Stimulated activated CD8-positive, alpha-beta memory T cell treated with anti-CD3 and anti-CD28 coated beads, Interleukin-15, amount 100 ng/mL, for 24 hours (primary cell): ENCODE measurements at places on chromosomes 11 and 22.

GRCh38 chr22:43520632-43521039 is 108.8 kb downstream of the MPPED1 start:
- no peak for DNase-seq

DNA sequence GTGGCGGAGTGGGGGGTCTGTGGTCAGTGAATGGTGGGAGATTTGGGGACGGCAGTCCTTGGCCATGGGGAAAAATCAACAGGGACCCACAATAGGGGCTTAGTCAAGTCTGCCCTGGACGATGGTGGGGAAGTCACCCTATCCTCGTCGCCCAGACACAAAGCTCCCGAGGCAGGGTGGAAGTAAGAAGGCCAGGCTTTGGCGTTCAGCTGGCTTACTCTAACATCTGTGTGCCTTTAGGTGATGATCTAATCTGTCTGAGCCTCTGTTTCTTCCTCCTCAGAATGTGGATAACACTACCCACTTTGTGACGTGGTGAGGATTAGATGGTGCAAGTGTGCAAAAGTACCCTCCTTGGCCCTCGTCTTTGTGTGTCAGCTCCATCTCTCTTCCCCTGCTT is 192.2 kb downstream of the ST3GAL4 start:
- no peak for DNase-seq

GRCh38 chr11:27209562-27210005 is 153.4 kb downstream of the CCDC34 start:
- no peak for DNase-seq

GRCh38 chr11:130445788-130446187 is 2.7 kb upstream of the ADAMTS15 start:
- DNase-seq: no peak

GRCh38 chr22:22746963-22747933 is 102.8 kb downstream of the GGTLC2 start:
- DNase-seq: no peak

DNA sequence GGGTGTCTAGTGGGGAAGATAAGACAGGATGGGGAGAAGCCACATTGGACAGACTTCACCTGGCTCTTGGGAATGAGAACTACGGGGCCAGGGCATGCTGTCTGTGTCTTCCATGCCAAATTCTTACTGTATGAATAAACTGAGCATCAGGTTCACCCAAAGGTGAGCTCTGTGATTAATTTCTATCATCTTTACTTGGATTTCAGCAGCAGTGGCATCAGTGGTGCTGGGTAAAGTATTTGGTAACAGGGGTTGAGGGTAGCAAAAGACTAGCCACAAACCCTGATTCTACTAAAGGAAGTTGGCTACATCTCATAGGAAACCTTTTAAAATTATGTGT is 38.8 kb downstream of the IRAG1 start:
- no peak for DNase-seq

DNA sequence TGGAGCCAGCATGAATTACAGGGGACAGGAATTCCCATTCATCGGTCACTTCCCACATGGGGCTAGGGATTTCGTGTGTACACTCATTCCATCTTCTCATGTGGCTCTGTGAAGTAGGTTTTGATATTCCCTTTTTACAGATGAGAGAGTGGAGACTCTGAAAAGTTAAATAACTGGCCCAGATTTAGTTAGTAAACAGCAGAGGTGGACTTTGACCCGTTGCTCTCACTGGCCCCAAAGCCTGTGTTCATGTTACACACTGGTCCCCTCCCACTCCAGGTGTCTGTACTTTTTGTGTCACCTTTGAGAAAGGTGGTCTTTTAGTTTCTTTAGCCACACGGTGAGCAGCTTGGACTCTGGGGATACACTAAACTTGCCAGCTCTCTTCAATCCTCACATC is 108.5 kb downstream of the MICAL2 start:
- DNase-seq: no peak

- DNase-seq: no peak
Observed at GRCh38 chr11:126308271-126308671, 4.4 kb downstream of the DCPS start.

DNA sequence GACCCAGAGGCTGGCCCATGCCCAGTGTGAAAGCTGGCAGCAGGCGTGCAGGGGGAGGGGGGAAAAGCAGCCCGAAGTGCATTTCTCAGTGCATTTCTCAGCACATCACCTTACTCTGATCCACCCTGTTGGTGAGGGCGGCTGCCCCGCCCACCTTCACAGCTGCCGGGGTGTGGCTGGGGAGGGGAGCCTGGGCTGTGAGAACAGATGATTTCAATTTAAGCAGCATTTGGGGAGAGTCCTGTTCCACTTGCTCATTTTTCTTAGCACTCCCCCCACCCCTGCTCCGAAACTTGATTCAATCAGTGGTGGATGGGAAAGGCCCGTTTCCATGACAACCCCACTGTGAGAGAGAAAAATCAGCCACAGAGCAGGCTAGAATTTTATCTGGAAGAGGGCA is 84.8 kb downstream of the SNX19 start:
- no peak for DNase-seq

DNA sequence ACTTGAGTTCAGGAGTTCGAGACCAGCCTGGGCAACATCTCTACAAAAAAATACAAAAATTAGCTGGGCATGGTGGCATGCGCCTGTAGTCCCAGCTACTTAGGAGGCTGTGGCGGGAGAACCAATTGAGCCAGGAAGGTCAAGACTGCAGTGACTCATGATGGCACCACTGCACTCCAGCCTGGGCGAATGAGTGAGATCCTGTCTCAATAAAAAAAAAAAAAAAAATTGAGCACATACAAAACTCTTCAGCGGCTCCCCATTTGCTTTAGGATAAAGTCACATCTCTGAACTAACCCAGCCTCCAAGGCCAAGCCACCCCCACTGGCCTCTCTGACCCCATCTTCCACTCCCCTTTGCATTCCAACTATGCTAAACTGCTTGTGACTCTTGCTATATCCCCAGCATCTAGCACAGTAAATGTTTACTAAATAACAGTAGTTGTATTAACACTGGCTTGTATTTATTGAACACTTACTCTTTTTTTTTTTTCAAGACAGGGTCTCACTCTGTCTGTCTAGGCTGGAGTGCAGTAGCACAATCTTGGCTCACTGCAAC is 28.9 kb downstream of the CREB3L1 start:
- DNase-seq: no peak

GRCh38 chr22:40911772-40912171 is 39.4 kb upstream of the RBX1 start:
- DNase-seq: no peak

DNA sequence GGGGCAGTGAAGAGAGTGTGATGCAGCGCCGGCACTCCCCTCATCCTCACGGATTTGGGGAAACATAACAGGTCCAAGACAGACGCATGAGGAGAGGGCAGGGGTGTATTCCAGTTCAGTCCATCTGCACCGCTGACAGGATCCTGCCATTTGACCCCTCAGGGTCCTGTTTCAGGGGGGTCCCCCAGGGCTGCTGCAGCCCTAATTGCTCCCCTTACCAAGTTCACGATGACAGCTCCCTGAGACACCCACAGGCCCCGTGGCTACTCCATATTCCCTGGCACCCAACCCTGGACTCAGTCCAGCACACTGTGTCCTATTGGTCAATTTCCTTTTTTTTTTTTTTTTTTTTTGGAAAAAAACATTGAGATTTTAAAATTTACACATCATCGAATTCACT is 41.5 kb downstream of the SHANK2 start:
- no peak for DNase-seq

DNA sequence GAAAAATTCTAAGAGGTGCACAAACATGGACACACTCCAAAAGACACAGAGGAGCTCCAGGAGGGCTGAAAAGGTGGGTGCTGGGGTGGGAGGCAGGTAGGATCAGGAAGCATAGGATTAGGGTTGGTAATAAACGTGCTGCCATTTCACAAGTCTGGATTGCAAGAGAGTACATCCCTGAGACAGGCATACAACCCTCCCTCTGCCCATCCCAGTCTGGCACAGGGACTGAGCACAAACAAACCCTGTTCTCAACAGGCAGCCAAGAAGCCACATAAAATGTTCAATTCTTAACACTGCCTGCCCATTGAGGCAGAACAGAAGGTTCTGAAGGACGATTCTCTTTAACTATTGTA is 18.5 kb downstream of the SLC35F2 start:
- DNase-seq: no peak

DNA sequence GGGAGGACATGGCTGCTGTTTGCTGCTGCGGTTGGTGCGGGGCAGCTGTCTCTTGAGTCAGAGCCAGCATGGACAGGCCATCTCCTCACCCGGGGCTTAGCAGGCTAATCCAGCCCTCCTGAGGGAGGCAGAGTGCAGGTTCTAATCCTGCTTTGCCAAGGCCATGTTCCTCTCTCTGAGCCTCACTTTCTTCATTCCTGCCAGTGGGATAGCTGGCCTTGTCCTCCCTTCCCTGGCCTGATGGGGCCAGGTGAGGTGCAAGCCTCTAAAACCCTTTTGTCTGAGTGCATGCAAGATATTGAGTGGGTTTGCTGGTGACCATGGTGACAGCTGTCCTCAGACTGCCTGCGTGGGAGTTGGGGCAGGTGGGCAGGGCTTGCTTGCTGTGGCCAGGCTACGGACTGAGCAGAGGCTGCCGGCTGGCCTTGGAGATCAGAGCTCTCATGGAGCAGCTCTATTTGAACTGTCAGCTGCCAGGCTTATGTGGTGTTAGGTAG is 3.6 kb downstream of the USP35 start:
- no peak for DNase-seq

DNA sequence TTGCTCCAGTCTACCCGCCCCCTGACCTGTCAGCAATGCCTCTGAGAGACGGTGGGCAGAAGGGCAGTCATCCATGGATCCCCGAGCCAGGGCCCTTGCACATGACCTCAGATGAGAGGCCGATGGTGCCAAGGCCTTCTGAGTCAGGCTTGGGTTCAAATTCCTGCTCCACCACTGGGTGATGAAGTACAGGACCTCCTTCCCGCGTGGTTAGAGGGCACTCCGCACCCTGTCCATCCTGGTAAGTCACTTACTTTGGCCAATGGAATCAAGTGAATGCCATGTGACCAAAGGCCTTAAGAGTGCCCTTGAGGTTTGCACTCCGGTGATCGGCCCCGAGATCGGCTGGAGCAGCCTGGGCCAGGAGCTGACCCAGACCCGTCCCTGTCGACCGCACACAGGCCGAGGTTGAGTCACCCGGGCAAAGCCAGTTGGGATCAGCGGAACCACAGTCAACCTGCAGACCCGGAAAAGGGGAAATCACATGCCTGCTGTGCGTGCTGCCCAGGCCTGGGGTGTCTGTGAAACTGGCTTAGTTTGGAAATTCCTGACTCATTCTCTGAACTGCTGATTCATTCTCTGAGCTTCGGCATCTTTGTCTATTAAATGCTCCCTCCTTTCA is 48.9 kb downstream of the RTL6 start:
- DNase-seq: no peak

GRCh38 chr22:29023172-29023796 is 38.3 kb downstream of the C22orf31 start:
- no peak for DNase-seq

GRCh38 chr11:110777775-110778174 is 65.5 kb upstream of the ARHGAP20 start:
- DNase-seq: no peak

DNA sequence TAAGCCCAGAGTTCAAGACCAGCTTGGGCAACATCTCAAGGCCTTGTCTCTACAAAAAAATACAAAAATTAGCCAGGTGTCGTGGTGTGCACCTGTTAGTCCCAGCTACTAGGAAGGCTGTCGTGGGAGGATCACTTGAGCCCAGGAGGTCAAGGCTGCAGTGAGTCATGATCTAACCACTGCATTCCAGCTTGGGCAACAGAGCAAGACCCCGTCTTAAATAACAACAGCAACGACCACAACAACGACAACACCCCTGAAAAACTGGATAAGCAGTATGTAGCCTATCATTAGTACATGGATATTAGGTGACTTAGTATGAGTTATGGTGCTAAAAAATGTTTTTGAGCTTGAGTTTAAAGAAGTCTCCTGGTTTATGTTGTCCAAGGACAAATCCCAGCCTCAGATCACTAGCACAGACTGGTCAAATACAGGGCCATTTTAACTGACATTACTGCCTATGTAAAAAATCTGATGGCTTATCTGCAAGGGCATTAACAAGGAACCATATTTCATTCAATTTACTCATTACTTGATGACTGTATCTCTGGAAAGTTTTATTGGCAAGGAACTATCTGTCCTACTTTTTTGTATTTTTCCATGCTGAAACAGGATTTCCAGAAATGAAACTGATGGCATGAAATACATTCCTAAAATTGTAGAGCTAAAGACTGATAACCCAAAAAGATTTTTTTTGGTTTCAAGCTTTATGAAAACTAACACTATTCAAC is 23.4 kb downstream of the C2CD3 start:
- no peak for DNase-seq

DNA sequence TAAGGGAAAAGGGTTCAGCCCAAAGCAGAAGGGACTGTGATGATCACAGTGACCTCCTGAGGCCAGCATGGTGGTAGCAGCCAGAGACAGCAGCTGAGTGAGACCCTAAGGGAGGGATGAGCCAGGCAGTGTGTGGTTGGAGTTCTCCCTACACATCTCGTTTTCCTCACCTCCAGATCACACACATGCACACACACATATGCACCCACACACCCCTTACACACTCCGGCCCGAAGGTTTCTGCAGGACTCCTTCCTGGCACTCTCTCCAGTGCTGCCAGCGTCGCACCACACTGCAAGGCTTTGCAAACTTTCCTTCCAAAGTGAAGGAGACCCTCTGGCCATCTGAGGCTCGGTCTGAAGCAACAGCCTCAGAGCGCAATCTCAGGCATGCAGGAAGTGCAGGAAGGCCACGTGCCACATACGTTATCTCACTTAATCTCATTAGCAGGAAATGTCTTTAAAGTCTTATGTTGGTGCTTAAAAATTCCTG is 26.9 kb upstream of the TP53I11 start:
- no peak for DNase-seq

DNA sequence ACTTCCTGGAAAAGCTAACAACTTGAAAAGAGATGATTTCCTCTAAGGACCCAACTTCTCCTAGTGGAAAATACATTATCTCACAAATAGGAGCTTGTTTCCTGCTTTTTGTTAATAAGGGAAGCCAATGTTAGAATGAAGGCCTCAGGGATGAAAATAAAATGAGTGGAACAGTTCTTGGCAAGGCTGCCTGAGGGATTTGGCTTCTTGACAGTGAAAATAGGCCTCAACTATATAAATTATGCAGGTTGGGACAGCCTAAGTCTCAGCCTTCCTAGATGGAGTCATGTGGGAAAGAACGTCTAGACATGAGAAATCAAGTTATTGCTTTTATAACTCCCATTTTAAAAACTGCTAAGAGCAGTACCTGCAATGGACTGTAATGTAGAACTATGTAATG is 92.8 kb upstream of the FIBIN start:
- no peak for DNase-seq

GRCh38 chr11:70467201-70468085 is 69.1 kb downstream of the CTTN start:
- peak; percentile 10 for DNase-seq

GRCh38 chr11:117752071-117752470 is 44.9 kb downstream of the DSCAML1 start:
- no peak for DNase-seq

- DNase-seq: no peak
Observed at GRCh38 chr22:38335077-38335476, 17.8 kb upstream of the CSNK1E start.

GRCh38 chr22:40535642-40536041 is 100.9 kb downstream of the MRTFA start:
- DNase-seq: no peak

- DNase-seq: peak; percentile 43
Observed at GRCh38 chr11:235609-235996, 539 bp downstream of the SIRT3 start.
